ENCODE measurements at places on chromosomes 6 and 20.

DNA sequence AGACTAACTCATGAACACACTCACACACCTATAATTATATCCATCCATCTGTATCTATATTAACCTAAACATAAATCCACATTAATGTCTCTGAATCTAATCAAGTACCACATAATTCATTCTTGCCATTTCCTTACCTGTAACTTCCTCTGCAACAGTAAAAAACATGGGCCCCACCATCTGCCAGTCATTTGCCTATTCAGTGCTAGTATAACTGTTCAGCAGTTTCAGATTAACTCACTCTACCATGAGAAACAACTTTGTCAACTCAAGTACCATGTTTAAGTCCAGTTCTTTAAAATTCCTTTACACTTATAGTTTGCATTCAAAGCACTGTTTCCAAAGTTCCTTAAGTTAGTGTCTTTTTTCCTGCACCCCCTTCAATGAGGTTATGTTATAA, 68.8 kb downstream of the LAMP5 start:
- no peak for DNase-seq

DNA sequence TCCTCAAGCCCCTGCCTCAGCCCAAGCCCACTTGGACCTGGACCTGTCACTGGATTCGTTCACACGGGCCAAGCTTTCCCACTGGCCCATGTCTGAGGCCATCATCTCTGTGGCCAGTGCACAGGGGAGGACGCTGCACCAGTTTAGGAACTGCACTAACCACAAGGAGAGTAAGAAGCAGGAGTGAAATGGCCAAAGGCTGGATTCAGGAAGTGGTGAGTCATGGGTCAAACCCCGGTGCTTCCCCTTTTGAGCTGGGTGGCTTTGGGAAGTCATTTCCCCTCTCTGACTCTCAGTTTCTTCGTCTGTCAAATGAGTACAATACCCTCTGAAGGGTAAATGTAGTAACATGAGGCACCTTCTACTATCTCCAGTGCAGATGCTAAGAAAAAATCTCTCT, 87.9 kb downstream of the CD40 start:
- no peak for DNase-seq

- DNase-seq = no peak
These were observed 94.7 kb downstream of the RTN4IP1 start for GRCh38 chr6:106534564-106534982.

GRCh38 chr6:48194596-48195295, 83.7 kb upstream of the PTCHD4 start:
- DNase-seq = peak; percentile 22

- no peak for DNase-seq
These were observed 20.2 kb downstream of the MCUR1 start for GRCh38 chr6:13794184-13794583.

- no peak for DNase-seq
These were observed 44.6 kb downstream of the CDYL start for GRCh38 chr6:4820704-4821276.

- DNase-seq = no peak
These were observed 59.8 kb downstream of the SOD2 start for GRCh38 chr6:159633196-159633595.

GRCh38 chr6:134168590-134169208, 116.3 kb upstream of the SLC2A12 start:
- DNase-seq = no peak

- no peak for DNase-seq
These were observed 921.9 kb upstream of the EYS start for GRCh38 chr6:66628917-66629316.

- no peak for DNase-seq
These were observed 395.6 kb upstream of the FLRT3 start for GRCh38 chr20:14732996-14733395.

DNA sequence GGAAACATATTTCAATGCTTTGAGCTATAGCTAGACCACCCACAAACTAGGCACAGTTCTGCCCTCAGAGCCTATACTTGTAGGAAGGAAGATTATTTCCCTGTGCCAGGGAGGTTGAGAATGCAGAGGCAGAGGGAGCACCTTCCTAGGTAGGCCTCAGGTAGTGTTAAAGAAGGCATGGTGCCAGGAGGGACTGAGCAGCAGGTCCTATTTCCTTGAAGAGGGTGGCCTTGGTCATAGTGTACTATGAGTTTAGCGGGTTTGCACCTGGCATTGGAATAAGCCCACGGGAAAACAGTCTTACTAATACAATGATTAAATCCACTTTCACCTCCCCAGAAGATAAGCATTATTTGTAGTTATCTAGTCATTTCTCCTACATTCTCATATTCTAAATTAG, 375.4 kb downstream of the CDKAL1 start:
- DNase-seq = no peak

GRCh38 chr6:37688078-37688850, 9.4 kb downstream of the MDGA1 start:
- DNase-seq = no peak

DNA sequence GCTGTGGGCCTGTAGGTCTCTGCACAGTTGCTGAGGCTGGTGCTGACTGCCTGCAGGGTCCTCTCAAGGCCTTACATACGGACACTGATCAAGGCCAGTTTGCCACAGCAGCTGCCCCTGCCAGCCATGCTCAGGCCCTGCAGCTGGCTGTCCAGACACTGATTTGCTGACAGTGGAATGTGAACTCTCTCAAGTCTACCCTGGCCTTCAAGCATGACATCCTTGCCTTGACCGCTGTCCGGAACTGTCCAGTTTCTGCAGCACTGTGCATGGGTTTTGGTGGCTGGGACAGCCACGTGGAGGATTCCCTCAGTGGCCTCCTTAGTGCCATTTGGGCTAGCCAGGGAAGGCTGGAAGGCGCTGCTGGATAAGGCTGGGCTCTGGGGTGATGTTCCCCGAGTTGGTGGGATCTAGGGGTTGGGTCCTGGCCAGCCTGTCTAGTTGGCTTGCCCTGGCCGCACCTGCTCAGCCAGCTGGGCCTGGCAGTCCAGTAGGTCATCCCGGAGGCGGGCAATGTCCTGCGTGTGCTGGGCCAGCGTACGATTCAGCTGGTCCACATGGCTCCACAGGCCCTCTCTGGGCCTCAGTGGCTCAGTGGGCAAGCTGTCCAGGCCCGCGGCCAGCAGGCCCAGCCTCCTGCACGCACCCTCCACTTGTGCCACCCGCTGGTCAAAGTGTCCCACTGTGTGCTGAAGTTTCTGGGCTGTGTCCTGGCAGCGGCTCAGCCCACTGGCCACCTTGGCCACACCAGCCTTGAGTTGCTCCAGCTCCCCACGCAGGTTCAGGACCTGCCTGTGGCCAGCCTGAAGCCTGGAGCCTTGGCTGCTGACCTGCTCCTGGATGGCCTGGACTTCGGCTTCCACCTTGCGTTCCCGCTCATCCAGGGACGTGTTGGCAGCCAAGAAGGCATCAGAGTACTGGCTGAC, 5.5 kb downstream of the EMILIN3 start:
- peak; percentile 65 for DNase-seq

- DNase-seq = no peak
These were observed 20.5 kb downstream of the RFPL4B start for GRCh38 chr6:112367628-112368027.

- no peak for DNase-seq
These were observed 20.3 kb downstream of the SLC22A2 start for GRCh38 chr6:160238278-160238711.

DNA sequence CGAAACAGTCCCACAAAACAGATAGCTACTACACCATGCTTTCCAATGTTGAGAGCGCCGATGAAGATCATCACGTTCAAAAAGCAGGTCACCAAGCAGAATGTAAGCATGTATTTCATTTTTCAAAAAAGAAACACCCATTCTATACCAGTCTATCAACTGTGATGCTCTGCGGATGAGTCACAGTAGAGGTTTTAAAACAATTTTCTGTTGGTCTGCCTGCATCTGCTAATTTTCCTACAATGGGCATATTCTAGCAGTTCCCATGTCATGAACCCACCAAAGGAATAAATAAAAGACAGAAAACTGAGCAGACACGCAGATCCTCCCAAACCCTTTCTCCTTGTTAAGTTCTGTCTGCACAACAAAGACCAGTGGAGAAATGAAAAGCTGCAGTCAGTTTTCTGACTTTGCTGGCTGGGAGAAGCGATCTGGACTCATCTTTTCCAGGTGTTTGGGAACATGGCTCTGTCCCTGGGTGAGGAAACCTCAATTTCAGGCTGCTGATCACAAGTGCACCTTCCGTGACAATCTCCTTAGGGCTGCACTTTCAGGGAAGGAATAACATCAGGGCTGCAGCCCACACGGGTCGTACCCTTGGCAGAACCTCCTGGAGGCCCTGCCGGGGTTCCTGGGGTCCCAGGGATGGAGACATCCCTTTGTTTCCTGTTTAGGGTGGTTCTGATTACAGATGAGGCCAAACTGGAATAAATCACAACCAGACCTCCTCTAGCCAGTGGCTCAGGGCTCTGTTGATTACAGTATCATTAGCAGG, 200.1 kb downstream of the BMP7 start:
- DNase-seq = no peak

- no peak for DNase-seq
These were observed 166.4 kb upstream of the UST start for GRCh38 chr6:148580442-148580841.

DNA sequence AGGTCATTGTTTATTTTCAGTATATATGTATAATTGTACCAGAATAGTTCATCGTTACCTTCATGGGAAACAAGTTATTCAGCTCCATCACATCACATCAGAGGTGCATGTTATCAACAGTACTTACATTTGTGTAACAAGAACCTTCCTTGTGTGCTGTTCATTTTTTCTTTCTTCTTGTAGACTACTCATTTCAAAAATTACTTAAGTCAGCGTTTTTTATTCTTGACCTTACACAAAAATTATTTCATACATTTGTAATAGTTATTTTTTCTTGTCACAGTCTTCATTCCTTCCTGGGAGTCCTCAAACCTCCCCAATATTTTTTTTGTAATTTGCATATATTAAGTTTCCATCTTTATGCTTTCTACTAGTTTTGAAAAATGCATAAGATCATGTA, 725.7 kb upstream of the ADGRB3 start:
- DNase-seq = no peak

DNA sequence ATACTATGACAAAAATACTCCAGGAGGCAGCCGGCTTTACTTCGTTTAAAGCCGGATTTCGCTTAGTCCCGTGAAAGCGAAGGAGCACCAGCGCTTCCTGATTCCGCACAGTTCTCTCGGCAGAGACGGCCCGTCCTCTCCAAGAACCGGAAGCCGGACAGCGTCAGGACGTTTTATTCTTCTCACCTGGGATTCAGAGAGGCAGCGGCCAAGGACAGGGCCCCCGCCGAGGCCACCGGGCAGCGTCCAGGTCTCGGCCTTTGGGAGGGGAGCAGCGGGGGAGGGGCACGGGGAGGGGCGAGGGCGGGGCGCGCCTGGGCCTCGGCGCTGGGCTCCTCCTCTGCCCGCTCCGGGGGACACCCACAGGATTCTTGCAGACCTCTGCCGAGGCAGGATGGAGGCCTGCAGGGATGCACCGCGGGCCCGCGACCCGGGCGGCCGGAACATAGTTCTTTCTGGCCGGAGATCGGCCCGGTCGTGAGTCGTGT, 2.8 kb upstream of the DIDO1 start:
- peak; percentile 89 for DNase-seq

DNA sequence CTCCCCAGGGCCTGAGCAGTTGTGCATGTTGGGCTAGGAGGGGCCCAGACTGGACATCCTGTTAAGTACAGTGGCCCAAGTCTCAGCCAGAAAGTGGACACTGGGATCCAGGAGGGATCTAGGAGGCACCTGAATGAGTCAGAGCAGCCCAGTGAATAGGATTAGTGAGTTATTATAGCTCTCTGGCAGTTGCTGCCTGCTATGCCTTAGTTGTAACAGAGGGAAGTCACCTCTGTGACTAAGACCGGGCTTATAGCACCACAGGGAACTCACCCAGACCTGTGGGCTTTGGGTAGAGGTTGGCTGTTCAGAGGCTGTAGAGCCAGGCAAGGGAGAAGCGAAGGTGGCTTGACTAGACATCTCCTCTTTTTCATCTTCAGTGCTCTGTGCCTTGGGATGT, 39.0 kb upstream of the AAR2 start:
- DNase-seq = no peak

GRCh38 chr6:12602342-12602741, 114.2 kb upstream of the PHACTR1 start:
- DNase-seq = no peak

GRCh38 chr6:135851442-135852271, at the start of gene PDE7B:
Gene PDE7B (plus strand): TSS chr6:135851701.
- peak; percentile 83 for DNase-seq

GRCh38 chr6:135331002-135331401, 149.9 kb downstream of the MYB start:
- DNase-seq = no peak

GRCh38 chr20:15716256-15716655, 857.0 kb downstream of the KIF16B start:
- no peak for DNase-seq

DNA sequence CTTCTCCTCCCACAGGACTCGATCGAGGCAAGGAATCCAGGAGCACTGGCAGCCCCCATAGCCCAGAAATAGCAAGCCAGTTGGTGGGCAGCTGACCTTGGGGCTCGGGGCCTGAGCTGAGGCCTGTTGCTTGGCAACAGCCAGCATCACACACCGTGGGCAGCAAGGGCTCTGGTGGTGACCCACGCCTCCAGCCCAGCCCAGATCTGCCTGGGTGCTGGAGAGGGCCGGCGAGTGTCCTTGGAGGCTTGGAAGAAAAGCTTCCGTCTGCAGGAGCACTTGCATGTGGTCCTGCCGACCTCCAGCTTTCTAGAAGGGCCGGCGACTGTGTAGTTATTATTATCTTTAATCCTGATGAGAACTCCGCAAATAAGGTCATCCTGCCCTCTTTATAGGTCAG, 67.3 kb downstream of the STK35 start:
- no peak for DNase-seq

DNA sequence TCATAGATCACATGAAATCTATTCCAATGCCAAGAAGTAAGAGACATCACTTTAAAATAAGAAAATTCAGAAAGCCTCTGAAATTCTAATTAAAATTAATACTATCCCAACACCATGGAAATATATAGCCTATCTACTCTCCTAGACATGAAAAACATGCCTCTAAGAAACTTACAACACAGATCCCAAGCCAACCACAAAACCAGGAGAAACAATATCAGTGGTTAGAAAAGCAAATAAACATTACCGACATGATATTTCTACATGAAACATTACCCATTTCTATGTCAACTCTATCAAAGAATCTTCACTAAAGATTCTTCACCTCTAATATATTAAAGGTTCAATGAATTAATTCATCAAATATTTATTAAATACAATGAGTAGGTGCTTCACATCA, 4.8 kb downstream of the EPB41L2 start:
- no peak for DNase-seq

All from kidney (tissue), 22 donors.